ENCODE measurements at places on chromosomes 4 and X.

DNA sequence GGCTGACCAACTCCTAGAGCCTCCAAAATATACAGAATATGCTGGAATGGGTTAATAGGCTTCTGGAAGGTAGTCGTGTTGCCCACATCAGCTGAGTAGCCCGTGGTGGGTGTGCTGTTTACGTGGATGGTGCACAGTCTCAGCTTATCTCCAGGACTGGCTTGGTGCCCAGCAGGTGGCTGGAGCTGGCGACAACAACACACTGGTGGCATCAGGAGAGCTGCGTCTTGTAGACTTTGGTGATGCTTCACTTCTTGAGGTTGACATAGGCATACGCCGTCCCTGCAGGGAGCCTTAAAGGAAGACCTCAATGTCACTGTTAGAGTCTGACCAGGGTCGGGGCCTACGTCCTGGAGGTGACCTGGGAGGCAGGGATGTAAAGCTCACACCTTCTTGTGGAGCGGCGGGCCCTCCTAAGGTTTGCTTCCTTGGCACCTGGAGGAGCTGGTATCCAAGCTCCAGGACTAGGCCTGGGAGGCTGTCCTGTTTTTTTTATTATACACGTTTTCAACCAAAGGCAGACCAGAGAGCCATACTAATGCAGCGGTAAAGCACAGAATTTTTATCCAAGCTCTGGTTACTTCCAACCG is 26.5 kb upstream of the RBMX start:
- DNase-seq = peak; percentile 54

DNA sequence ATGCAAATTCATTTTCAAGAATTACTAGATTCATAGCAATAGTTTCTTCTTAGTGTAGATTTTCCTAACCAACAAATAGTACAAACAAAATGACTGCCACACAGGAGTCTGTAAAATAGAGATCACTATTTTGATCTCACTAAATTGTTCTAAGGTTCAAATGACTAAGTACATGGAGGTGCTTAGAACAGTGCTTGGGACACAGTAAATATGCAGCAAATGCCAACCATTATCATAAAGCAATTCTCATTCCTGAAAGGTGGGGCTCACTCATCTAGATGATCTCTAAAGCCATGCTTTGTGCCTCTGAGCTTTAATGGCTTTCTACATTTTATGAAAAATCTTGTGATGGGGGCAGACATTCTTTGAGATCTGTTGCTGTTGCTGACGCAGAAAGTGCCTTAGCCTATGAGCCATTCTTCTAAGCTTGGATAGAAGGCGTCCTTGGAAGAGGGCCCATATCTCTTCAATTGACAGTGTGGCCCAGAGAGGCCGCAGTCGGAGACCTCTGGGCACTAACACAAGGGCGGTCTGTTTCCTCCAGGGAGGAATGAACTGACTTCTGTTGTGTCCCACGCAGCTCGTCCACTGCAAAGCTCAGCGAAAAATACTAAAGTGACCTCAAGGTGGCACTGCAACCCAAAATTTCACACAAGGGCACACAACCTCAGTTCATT is 23.5 kb downstream of the TLR10 start:
- peak; percentile 47 for DNase-seq

DNA sequence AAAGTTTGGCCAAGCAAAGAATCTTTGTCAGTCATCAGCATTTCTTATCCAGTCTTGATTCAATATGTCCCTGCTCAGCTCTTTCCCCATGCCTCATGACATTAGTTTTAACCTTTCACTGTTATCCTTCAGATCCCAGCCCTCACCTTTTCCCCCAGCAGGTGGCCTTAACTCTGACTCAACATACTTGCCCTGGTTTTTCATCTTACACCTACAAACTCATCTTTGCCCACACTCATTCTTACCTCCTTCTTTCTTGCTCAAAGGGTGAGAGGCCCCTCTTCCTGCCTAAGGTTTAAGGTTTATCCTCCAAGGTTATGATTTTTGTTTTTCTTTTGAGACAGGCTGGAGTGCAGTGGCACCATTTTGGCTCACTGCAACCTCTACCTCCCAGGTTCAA is 10.6 kb upstream of the ANXA5 start:
- no peak for DNase-seq

DNA sequence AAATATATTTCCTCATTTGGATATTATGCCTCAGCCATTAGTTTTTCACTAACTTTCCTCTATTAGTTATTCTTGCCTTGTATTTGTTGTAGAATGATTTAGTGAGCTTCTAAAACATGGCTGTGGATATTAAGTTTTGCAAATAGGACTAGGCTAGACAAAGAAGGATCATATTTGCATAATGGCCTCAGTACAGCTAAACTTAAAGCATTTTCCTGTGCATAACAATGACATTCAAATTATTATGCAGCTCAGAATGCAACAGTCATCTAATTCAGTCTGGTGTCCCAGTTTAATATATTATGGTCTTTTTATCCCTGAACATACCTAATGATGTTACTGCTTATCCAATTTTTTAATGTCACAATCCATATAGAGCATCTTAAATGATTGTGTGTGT is 155.3 kb upstream of the DDIT4L start:
- no peak for DNase-seq

GRCh38 chrX:38656350-38656915 is 95.1 kb downstream of the TSPAN7 start:
- DNase-seq = no peak

GRCh38 chr4:78629991-78630541 is 78.5 kb downstream of the ANXA3 start:
- DNase-seq = no peak

- no peak for DNase-seq
Measured at GRCh38 chrX:106249706-106250379, 81.7 kb downstream of the PWWP3B start.

- no peak for DNase-seq
Measured at GRCh38 chr4:7417639-7418038, 17.1 kb downstream of the PSAPL1 start.

DNA sequence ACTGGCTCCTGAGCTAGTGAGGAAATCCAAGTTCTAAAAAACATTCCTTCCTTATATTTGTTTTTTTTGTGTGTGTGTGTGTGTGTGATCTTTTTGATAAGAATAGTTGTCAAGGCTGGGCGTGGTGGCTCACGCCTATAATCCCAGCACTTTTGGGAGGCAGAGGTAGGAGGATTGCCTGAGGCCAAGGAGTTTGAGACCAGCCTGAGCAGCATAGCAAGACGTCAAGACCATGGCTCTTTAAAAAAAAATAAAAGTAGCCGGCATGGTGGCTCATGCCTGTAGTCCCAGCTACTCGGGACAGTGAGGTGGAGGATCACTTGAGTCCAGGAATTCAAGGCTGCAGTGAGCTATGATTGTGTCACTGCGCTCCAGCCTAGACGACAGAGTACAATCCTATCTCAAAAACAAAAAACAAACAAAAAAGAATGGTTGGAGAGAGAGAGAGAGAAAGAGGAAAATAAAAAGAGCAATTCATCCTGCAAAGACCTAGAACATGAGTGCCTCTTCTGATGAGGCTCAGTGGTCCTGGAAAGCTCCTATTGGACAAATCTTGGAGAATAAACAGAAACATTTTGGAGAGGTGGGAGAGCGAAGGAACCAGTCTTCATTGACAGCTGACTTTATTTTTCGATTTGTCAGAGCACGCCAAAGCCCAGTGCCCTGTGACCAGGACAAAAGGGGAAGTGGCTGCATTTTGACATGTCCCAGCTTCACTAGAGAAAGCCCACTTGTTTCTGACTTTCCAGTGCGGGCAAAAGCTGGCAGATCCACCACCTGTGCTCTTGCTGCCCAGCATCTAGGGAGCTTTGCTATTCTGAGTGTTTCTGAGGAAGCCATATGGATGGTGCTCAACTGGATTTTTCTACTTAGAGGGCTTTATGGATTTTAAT is 244.7 kb downstream of the PALLD start:
- DNase-seq = no peak

DNA sequence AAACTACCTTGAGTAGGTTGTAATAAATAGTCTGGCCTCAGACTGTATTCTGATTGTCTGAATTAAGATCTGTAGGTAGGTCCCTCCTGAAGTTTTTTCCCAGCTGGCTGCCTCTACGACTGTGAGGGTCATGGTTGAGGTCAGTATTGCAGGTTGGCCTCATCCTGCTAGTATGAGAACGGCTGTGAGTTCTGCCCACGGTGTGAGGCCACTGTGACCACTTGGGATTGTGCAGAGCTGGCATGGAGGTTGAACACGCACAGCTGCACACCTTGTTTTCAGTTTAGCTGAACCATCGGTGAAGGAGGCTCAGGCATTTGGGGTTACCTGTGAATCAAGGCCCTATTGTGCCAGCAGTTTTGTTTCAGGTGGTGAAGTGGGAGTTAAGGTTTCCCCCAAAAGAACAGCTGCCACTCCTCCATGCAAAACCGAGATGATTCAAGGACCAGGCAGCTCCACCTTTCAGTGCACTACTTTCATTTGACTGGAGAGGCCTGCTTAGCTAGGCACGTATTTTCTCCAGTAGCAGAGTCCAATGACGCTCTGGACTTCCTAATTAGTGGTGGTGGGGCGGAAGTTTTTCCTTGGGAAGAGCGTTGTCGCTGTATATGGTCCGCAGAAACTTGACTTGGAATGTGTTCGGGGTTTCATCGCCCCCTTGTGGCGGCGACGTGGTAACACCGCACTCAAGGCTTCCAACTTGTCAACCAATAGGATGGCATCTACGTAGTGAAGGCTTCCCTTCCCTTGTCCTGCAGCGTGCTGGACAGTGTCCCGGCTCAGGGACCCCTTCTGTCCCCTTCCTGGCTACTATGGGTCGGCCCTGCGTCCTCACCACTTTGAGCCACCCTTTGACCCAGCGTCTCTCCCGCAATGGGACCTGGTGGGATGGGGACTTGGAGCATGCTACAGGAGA is 13.8 kb downstream of the CMC4 start:
- DNase-seq = peak; percentile 41

- no peak for DNase-seq
Measured at GRCh38 chr4:141458501-141458900, 177.9 kb upstream of the IL15 start.

DNA sequence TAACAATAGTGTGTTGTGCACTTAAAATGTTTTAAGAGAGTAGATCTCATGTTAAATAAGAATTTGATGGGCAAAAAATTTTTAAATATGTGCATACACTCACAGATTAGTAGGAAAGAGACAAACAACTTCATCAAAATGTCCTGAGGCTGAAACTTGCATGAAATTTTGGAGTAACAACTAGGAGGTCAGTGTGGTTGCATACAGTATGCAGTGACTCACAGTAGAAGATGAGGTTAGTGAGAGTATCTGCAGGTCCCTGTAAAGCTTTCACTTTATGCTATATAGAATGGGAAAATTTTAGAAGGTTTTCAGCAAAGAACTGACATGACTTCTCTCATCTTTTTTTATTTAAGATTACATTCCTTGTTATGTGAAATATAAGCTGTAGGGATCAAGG is 453.1 kb upstream of the KLHL4 start:
- DNase-seq = no peak

- no peak for DNase-seq
Measured at GRCh38 chr4:69748173-69748572, 12.2 kb downstream of the SULT1B1 start.

GRCh38 chrX:47112316-47112954 is 32.1 kb downstream of the NDUFB11 start:
- no peak for DNase-seq

DNA sequence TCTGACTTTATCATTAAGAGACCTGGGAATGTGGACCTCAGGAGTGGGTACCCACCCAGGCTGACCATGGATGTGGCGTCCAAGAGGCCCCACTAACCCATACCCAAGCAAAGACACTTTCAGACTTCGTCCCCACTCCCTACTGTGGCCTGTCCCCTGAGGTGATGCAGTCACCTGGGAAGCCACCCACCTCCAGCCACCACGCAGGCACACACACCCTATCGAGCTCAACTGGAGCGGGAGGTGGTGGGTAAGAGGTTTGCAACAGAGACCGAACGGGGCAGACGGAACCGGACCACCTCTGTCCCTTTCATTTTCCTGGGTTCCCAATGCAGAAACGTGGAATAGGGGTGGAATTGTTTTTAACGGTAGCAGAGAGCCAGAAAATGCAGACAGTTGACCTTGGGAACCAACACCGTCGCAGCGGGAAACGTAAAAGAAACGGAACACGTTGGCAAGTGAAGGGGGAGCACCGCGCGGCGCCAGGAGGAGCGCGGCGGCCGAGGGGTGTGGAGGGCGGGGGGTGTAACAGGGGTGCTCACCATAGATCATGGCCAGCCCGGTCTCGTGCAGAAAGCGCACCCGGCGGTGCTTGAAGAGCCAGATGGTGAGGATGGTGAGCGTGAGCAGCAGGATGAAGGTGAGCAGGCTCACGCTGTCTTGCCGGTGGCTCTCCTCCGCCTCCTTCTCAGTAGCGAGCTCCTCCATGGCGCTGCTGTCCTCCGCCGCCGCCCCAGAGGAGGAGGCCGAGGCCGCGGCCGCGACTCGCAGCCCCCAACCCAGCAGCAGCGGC is 559 bp downstream of the SLC9A7 start:
- DNase-seq = peak; percentile 18

DNA sequence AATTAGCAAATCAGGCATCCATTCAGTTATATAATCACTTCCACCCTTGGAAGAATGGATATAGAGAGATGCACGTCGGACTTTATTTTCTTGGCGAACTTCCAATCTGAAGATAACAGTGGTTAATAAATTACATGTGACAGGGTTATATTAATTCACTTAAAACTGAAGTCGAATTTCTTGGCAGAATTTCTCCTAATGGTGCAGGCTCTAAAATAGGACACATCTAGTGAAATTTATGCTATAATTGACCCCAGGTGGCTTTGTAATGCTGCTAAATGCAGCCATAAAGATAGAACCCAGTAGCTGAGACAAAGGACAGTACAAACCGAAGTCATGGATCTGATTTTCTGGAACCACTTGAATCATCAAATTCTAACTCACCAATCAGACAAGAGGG is 20.8 kb upstream of the SLC10A4 start:
- DNase-seq = no peak

DNA sequence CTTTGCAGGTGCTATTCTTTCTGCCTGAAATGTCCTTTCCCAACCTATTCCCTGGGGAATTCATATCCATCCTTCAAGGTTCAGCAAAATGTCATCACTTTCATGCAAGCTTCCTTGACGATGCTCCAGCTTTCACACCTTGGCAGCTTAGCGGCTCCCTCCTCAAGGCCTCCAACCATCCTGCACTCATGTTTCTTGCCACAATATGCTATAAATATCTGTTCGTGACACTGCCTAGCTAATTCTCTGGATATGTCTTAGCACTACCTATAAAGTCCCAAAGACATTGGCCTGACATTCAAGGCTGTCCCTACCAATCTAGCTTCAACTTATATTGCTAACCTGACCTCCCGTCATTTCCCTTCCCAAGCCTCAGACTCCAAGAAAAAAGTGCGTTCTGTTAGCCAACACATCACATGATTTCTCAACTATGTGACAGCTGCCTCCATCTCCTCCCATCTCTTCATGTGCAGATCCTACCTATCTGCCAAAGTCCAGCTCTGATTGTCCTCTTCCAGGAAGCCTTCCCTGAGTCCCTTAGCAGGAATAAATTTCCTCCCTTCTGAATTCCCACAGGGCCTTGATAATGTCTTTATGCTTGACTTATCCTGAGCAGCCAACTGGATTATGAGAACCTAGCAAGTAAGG is 359.9 kb upstream of the F9 start:
- no peak for DNase-seq

- no peak for DNase-seq
Measured at GRCh38 chr4:680091-680490, 5.7 kb downstream of the MYL5 start.

- no peak for DNase-seq
Measured at GRCh38 chr4:124536946-124537345, 175.6 kb downstream of the ANKRD50 start.
